ENCODE measurements at places on chromosomes 5 and 9.
A peak's percentile ranks its signal among the peaks of the same experiment; 100 is the strongest.

DNA sequence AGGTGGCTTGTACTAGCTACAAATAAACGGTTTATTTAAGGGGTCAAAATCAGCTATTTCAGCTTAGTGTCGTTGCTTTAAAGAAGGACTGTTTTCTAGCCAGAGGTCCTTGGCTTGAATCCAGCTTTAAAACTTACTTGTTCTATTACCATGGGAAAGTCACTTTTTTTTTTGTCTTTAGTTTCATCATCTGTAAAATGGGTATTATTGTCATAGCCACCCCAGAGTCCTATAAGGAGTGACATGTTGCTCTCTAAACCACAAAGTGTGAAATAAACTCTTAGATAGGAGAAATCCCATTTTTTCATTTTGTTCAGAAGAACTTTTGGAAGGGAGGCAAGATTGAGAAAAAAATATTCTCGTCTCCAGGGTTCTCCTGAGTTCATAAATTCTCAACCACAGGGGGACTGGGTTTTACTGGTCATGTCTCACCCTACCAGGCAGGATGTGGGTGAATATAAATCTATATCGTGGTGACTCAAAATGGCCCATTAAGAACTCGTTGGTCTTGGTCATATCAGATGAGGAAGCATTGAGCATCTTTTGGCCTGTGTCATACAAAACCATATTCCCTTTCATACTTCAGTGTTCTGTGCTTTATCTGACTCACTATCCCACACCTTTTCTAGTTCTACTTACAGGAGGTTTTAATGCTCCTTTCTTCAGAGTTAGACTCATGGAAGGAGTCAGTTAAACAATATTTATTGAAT lies 202.7 kb upstream of the NR3C1 start:
- DNase-seq, result no peak

DNA sequence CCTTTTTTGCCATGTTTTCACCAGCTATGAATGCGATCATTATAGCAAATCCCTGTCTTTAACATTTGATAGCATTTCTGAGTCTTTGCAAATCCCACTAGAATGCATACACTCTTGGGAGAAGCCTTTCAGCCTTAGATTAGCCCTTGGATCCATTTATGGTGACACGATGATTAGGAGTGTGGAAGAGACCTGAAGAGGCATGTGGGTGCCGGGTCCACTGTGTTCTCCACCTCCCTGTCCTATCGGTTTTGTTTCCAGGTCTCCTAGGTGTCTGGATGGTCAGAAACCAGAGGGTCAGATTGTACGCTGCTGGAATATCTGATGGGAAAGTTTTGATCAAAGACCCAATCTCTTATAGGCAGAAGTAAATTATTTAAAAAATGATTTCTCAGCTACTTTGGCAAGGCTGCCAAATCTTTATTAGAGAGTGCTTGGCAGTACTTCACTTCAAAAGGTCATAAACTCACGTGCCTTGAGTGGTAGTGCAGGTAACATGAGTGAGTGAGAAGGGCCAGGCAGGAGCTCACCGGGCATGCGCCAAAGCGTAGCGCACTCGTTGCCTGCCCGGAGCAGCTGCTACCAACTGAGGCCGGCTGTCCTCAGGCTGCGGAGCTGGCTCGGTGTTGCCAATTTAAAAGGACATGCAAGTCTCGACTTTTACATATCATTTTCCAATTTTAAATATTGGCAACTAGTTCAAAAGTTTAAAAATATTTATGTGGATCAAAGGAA lies 51.3 kb downstream of the PCSK5 start:
- no peak for DNase-seq

GRCh38 chr5:65651144-65651543 lies 26.3 kb downstream of the SHLD3 start:
- DNase-seq, result no peak

- no peak for DNase-seq
Observed at GRCh38 chr5:169165052-169165451, 135.9 kb downstream of the SLIT3 start.

GRCh38 chr9:8668751-8669150 lies 869.2 kb upstream of the DMAC1 start:
- DNase-seq, result no peak

DNA sequence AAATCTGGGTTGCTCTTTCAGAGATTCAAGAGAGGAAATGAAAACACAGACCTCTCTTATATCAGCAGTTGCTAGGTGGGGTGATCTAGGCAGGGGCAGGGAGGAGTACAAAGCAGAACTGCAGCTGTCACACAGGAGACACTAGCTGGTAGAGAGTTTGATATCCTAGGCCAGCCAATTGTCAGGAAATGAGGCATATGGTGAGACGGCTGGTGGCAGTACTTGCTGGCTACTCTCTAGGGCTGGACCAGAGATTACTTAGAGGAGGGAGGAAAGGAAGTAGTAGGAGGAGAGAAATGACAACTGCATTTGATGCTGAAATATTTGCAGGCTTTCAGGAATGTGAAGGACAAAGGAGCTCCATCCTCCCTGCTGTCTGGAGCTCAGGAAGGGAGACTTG lies 113.8 kb downstream of the TRIM32 start:
- no peak for DNase-seq

- DNase-seq, result no peak
Observed at GRCh38 chr5:153879596-153879995, 159.1 kb downstream of the FAM114A2 start.

- no peak for DNase-seq
Observed at GRCh38 chr5:175800656-175801081, 70.7 kb upstream of the CPLX2 start.

DNA sequence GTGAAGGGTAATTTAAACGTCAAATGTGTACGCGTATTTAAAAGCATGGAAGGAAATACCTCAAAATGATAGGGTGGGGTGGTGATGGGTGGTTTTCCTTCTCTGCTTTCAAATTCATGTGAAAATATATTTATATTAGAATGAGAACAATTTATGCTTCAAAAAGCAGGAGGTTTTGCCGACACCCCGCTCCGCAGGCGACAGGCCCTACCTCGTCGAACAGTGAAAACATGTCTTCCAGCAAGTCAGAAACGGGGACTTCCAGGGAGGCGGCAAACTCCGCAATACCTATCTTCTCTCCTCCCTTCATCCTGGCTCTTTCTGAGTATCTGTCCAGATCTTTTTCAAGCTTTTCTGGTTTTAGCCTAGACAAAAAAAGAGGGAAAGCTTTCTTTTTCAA lies 28.5 kb upstream of the SLC6A3 start:
- no peak for DNase-seq

DNA sequence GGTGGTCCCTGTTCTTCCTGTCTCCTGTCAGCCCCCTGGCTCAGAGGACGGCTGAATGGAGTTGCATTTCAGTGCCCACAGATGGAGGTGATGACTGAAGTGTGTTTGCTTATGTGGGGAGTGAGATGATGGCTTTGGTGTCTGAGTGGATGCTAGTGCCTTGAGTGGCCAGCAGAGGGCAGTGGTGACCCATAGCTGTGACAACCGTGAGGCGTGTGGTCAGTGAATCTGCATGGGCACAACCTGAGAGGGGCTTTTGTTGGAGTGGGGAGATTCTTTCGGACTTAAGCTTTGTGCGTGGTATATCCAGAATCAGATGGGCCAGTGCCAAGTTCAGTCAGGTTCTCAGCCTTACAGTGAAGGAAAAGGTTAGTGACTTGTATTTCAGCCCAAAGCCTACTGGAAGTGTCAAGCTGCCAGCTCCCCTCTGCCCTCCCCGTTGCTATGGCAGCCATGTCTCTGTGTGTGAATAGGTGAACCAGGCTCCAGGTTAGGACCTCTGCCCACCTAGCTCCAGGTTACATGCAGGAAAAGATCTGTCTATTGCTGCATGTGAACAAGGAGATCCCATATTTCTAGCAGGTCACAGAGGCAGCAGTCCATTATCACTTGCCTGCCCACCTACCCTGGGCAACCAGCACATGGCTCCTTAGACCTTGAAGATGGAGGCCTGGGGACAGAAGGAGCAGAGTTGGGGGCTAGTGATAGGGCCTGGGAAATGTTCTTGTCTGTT lies 14.7 kb upstream of the CXXC5 start:
- DNase-seq, result peak; percentile 81

DNA sequence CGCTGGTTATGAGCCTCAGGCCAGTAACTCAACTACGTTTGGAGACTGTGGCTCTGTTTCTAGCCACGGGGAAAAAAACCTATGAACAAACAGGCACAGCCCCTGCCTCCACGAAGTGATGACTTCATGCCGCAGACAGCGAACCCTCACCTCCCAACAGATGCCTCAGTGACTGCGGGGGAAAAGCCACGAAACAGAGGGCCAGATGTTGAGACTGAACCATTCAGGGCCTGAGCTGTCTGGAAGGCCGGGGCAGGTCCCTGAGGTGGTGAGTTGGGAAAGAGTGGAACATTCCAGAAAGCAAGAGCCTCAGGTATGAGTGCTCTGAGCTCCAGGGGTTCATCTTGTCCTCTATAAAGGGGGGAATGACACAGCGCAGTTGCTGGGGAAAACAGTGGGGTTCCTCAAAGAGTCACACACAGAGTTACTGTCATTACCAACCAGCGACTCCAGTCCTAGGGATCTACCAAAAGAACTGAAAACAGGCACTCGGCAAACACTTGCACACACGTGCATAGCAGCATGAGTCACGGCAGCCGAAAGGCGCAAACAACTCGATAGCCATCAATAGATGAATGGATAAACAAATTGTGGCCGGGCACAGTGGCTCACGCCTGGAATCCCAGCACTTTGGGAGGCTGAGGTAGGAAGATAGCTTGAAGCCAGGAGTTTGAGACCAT lies 15.3 kb downstream of the PLPP7 start:
- DNase-seq, result no peak

DNA sequence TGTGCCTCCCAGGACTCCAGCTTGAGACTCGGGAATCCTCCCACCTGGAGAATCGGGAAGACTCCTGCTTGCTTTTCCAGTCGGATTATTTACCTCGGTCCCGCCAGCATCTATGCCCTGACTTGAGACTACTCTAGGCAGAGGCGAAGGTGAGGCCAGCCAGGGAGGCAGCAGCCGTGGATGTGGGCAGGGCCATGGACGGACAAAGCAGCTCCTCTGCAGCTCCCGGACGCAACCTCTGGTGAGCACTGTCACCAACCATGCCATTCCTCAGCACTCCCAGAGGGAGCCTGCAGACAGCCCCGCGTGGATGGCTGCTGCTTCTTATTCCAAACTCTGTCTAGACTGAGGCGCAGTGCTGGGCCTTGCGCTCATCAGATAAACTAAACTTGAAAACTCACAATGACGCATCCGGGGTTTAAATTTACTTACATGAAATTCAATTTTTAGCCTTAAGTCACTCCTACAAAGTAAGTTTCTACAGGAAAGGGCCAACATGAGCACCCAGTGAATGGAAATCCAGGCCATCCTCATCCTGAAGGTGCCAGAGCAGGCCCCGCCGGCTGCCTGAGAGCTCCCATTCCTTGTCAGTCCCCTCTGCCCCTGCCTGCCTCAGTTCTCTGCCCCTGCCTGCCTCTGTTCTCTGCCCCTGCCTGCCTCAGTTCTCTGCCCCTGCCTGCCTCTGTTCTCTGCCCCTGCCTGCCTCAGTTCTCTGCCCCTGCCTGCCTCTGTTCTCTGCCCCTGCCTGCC lies 17.8 kb downstream of the MED10 start:
- no peak for DNase-seq

- no peak for DNase-seq
Observed at GRCh38 chr9:74336161-74336560, 161.0 kb upstream of the RORB start.

- no peak for DNase-seq
Observed at GRCh38 chr9:92767066-92768054, 2.7 kb upstream of the BICD2 start.

DNA sequence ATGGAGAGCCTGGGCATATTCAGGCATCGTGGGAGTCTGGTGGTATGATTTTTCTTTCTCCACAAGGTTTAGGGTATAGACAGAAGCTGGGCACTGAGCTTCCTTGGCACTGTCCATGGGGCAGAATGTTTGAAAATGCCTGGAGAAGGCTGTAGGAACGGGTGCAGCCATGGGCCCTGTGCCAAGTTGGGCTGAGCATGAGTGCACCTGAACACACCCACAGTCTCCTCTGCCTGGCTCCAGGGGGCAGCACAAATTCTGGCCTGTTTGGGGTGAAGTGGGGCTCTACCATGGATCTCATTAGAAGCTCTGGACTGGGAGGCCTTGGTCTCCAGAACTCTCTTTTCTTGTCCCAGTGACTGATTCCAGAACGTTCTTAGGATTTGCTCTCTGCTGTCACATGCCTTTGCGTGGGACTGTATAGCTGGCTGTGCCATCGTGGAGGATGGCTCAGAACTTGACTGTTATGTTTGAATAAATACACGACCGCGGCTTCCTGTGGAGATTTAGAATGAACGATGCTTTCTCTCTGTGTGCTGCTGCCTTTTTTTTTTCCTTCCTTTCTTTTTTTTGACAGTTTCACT lies 229.8 kb downstream of the FANCC start:
- peak; percentile 59 for DNase-seq

- DNase-seq, result no peak
Observed at GRCh38 chr9:96201140-96201539, 100.8 kb downstream of the HSD17B3 start.

DNA sequence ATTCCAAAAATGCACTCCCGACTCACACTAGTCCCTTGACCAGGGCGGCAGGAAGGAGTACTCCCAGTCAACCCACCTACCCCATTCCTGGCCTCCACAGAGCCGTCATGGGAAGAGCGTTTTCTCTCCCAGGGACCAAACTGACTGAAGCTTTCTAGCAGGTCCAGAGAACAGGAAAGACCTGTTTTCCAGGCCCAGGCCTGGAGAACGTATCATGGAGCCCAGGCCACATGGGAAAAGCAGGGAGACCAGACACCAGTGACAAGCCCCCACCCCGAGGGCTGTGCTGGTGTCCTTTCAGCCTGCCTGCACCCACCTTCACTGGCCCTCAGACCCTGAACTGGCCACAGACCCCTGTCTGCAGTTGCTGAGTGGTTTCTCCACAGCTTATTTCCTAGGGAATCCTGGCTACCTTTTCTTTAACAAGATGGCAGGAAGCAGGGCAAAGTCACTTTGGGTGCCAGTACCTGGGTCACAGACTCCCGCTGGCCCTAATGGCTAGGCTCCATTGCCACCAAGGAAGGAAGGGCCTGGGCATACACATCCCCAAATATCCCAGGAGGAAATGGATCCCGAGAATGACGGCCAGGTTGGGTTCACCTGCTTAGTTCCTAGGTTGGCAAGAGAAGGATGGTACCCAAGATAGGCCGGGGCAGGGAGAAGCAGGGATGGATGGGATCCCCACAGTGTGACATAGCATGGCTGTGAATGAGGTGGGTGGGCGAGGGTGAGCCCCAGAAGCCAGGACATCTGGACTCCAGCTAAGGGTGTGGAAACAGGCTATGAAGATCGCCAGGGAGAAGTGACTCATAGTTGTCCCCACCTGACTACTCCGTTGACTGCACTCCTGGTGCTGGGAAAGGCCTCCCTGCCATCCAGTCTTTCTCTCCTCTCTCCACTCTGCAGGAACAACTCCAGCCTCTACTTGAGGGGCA lies 12.2 kb downstream of the CCNI2 start:
- DNase-seq, result no peak

DNA sequence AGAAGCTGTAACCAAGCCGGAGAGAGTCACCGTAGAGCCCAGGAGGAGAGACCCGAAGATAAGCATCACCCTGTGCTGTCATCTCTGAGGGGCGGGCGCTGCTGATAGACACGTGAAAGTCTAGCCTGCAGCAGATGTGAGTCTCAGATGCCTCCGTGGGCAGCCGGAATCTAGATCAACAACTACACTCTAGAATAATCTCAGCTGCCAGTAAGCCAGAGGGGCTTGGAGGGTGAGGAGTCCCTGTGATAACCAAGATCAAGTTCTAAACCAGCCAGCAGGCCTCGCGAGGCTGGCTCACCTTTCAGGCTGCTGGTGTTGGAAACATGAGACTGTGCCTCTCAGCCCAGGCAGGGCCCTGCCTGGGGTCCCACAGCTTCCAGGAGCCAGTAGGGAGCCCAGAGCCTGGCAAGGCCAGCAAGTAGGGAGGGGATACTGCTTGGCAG lies 54.1 kb downstream of the DAPK1 start:
- no peak for DNase-seq

- DNase-seq, result no peak
Observed at GRCh38 chr9:107624234-107624948, 134.8 kb upstream of the KLF4 start.
